ENCODE measurements at places on chromosomes 12 and 14.
A peak's percentile ranks its signal among the peaks of the same experiment; 100 is the strongest.

DNA sequence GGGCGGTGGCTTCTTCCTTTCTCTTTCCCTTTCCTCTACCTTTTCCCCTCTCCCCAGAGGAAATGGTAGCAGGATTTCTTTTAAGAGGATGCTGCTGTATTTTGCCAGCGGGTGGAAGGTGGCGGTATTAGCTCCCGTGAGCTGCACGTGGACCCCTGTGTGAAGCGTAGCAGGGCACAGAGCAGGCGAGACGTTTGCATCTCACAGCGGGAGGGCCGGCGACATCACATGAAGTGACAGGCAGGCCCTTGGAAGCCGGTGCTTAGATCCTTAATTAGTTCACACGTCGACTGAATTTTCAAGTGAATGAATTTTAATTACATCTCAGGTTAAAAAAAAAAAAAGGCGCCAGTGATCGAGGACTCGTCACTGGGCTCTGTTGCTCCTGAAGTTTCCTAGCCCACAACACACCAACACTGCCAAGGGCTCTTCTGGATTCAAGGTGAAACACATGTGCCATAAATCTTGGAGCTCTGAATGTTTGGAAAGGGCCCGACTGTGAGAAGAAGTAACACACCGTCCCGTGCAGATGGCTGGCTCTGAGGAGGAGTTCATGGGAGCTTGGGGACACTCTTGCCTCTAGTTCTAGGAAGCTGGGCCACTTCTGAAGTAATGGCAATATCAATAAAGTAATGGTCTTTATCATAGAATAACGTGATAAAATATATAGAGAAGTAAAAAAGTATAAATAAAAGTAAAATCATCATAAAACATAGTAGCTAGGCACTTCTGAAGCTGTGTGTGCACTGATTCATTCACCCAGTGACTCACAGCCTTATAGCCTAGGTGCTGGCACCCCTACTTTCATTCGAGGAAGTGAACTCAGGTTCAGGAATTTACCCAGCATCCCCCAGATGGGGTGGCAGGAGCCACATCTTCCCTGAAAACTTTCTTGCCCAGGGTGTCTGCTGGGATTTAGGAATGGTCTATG lies 75.3 kb downstream of the AACS start:
- DNase-seq = no peak

DNA sequence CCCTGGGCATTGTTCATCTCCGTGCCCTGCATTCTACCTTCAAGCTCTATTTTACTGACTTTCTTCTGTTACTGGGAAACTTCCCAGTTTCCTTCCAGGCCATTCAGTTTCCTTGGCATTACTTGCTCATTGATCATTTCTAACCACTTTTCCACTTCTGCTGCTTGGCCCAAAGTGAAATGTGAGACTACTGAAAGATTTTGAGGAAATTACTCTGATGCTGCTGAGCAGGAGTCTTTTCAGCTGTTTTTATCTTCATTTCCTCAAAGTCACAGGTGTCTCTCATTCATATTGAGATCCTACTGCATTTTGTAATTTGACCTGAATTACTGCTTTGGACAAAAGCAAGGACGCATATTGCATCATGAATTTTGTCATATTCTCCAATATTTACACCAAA lies 26.4 kb upstream of the DBX2 start:
- no peak for DNase-seq

- DNase-seq = peak; percentile 44
Measured at GRCh38 chr14:59310633-59311032, 122.2 kb downstream of the DAAM1 start.

- DNase-seq = no peak
Measured at GRCh38 chr14:101257551-101257950, 303.7 kb upstream of the DIO3 start.

- DNase-seq = no peak
Measured at GRCh38 chr12:102696045-102696444, 215.7 kb upstream of the IGF1 start.

DNA sequence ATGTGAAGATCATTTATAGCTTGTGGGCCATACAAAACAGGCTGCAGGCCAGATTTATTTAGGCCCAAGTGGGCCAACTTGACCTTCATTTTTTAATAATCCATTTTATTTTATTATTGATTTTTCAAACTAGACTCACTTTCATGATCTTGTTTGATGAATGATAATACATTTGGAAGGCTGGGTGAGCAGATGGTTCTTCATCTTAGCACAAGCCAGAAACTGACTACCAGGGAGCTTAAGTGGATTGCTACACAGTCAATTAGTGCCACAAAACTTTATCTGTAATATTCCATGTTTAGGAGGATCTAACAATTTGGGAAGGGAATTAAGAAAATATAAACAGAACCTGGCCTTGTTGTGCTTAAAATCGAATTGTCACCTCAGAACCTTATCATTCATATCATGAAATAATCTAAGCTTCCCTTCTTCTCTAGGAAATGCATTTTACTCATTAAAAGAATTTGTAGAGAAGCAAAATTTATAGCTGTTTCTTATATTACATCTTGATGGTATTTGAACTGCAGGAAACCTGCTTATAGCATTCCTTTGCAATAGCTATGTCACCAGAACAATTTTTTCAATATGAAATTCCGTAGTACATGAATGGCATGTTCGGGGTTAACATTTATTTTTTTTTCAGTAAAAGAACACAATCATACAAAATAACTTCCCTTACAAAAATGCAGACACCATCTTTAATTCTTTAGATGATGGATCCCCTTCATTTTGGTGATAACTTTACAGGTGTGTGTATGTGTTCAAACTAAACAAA lies 62.0 kb upstream of the CSRP2 start:
- DNase-seq = no peak

GRCh38 chr12:110619534-110619953 lies 5.6 kb downstream of the TCTN1 start:
- DNase-seq = peak; percentile 75

Data from OCI-LY7 (cell line).